Naive thymus-derived CD4-positive, alpha-beta T cell (primary cell): ENCODE measurements at places on chromosomes 1 and 21. TPM values are rescaled to one million over a fixed set of nuclear protein-coding genes. Genes with fewer than 3 reads are reported as not detected.

SPRR1A gene
- not detected for total RNA-seq

TFF1 gene
- not detected for total RNA-seq

LEPROT gene
- 20.8 TPM for total RNA-seq

PADI1 gene
- total RNA-seq, result not detected

SV2A gene
- 2.8 TPM for total RNA-seq

THEM5 gene
- not detected in 2 replicates for total RNA-seq

GRIK3 gene
- total RNA-seq, result not detected

GRCh38 chr1:82317671-82318070 lies 516.9 kb downstream of the ADGRL2 start:
- no peak for DNase-seq

DNA sequence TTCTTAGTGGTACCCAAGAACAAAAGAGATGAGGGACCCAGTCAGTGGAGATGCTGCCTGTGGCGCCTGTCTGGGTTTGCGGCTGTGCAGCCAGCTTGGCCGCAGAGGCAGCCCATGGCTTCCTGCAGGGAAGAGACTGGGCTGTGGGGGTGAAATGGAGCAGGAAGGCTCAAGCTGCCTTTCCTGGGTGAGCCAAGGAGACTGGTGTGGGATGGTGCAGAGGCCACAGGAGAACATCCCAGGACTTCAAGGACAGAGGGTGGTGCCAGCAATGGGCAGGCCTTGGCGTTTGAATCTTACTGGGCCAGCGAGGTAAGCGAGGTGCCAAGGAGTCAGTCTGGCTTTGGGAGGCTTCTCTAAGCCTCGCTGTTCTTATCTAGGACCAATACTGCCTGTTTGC lies 26.4 kb downstream of the KCNA10 start:
- no peak for DNase-seq

GRCh38 chr1:196160066-196160795 lies 448.0 kb downstream of the KCNT2 start:
- no peak for DNase-seq

- no peak for DNase-seq
Measured at GRCh38 chr1:85440612-85441011, 24.3 kb downstream of the DDAH1 start.

DNA sequence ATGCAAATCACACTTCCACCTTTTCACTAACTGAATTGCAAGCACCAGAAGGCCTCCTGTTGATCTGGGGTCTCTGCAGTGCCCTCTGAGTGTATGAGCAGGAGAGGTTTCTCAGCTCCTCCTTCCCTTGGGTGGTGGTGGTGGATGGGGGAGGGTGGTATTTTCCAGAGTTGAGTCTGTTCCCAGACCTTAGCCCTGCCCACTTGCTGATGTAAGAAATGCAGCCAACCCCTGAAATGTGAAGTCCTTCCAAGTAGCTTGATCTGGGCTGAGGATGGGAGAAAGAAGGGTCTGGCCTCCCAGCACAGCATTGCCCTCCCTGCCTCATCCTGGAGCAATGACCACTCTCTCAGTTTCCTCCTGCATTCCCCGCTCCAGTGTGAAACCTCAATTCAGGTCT lies 6.3 kb upstream of the FOXD2 start:
- DNase-seq, result no peak

DNA sequence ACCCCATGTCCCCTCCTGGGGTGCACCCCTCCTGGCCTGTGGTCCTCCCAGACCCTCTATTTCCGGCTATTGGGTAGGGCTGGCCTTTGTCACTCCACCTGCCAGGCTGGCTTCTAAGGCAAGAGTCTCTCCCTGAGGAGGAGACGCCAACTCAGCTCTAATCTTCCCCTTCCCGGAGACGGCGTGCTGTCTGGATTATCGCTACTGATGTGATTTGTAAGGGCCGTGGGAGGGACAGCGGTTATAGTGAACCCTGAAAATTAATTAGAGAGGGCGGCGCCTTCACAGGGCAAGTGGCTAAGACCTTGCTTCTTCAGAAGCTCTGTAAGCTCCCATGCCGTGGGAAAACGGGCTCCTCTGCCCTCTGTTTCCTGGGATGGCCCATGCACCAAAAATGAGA lies 207.0 kb upstream of the VAMP3 start:
- no peak for DNase-seq
